Activated CD8-positive, alpha-beta T cell treated with anti-CD3 and anti-CD28 coated beads for 36 hours (primary cell): ENCODE measurements at places on chromosomes 12 and 14. TPM values are rescaled to one million over a fixed set of nuclear protein-coding genes. Genes with fewer than 3 reads are reported as not detected.

DNA sequence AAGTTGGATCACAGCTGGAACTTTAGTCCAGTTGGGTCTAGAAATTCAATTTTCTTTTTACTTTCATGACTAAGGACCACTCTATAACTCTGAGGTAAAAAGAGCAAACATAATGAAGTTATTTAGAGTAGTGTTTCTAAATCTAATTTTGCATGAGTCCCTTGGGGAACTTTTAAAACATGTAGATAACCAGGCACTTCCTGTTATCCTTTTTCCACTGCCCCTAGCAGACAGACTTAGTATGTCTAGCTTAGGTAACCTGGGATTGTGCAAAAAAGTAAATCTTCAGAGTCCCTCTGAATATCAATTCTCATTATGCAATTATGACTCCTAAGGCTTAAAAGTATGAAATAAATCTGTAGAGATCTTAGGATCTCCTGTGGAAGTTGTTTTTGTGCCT lies 371.2 kb downstream of the DIO2 start:
- no peaks in the 10 kb centered on the region for H3K27me3 ChIP-seq
- no peak for DNase-seq
- H3K36me3 ChIP-seq = no peaks in the 10 kb centered on the region
- H3K4me1 ChIP-seq = no peaks in the 10 kb centered on the region
- H3K4me3 ChIP-seq = no peak overlapping the region
- no peak overlapping the region for H3K27ac ChIP-seq

Gene KRT83
- not detected for total RNA-seq

DNA sequence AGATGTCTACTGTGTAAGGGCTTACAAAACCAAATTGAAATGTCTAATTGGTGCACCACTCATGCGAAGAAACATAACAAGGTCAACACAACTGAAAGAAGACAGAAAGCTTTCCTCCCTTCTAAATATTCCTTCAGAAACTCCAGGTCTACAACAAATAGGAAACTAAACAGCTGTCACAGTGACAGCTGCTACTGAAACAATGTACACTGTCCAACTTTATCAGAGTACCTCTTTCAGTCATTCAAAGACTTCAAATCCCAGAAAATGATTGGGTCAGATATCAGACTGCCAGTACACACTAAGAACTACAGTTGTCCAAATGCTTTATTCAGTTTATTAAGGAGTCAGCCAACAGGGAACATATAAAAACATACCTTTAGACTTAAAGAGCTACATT lies 35.2 kb downstream of the CEP128 start:
- peaks cover 21% of the 10 kb centered on the region for H3K36me3 ChIP-seq
- H3K27me3 ChIP-seq = no peaks in the 10 kb centered on the region
- H3K27ac ChIP-seq = no peak overlapping the region
- H3K4me1 ChIP-seq = no peaks in the 10 kb centered on the region

DNA sequence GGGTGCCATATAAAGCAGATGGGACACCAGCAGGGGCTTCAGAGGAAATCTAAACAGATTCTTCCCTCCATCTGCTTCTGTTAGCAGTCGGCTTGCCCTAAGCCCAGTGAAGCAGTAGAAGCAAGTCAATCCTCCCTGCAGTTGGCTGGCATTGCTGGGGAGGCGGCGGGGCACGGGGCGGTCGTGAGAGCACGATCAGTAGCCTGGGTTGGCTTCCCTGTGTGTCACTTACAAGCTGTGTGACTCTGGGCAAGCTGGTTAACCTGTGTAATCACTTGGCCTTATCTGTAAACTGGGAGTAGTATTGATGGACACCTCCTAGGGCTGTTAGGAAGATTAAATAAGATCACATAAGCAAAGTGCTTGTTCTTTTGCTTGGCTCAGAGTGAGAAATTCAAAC lies 19.4 kb downstream of the MYRFL start:
- no peak overlapping the region for H3K4me3 ChIP-seq
- H3K27me3 ChIP-seq = peaks cover 9% of the 10 kb centered on the region

Gene KLHL33
- 0.54 TPM for total RNA-seq

Gene KRT77
- total RNA-seq = not detected

Gene CNTN1
- not detected for total RNA-seq

- DNase-seq = no peak
- H3K27ac ChIP-seq = no peak overlapping the region
- peaks cover 50% of the 10 kb centered on the region for H3K4me1 ChIP-seq
- peaks cover 64% of the 10 kb centered on the region for H3K36me3 ChIP-seq
- H3K4me3 ChIP-seq = no peak overlapping the region
Observed at GRCh38 chr14:68918612-68919011, 60.5 kb downstream of the ACTN1 start.

DNA sequence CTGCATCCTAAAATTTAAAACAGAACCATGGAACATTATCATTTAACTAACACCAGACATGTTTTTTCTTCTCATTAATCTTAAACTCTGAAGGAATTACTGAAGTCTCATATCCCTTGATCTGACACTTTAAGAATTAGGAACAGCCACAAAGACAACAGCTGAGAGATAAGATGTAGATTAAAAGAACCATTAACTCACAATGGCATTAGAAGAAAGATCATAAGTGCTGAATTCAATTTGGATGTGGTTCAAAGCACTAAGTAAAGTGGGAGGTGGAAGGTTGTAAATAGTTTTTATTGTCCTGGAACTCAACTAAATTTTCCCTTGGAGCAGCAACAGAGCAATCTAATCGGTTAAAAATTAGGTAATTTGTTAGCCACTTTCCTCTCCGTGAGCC lies 199.0 kb upstream of the ATP2B1 start:
- H3K4me3 ChIP-seq = no peak overlapping the region
- H3K27me3 ChIP-seq = no peaks in the 10 kb centered on the region
- H3K36me3 ChIP-seq = peaks cover 2% of the 10 kb centered on the region
- no peak for DNase-seq
- H3K27ac ChIP-seq = no peak overlapping the region
- H3K4me1 ChIP-seq = no peaks in the 10 kb centered on the region

DNA sequence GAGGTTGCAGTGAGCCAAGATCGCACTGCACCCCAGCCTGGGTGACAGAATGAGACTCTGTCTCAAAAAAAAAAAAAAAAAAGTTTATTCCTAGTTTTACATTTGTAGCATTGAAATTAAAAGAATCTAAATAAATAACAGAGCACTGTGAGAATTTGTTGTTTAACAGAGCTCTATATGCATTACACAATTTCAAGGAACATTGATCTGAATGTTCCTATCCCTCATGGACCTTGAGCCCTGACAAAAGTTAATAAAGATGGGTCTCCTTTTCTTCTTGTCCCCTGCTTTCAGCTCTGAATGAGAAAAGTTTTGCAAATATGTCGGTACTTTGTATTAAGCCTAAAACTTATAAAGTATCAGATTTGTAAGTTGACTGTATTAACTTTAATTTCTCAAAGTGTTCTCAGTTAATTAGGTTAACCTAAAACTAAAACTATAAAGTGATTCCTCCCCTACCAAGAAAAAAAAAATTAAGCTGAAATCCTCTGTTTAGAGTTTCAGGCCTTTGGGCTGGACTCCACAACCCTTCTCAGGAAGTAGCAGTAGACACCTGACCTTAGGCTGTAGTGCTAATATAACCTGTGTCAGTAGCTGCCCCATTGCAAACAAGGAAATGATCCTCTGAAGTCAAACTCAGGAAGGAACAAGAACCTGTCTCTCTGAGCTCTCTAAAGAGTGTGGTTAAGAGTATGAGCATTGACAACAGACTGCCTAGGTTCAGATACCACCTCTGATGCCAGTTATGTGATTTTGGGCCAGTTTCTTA lies 477.6 kb downstream of the DPF3 start:
- no peak overlapping the region for H3K4me3 ChIP-seq
- no peak overlapping the region for H3K27ac ChIP-seq
- no peak for DNase-seq
- peaks cover 10% of the 10 kb centered on the region for H3K27me3 ChIP-seq
- H3K36me3 ChIP-seq = no peaks in the 10 kb centered on the region
- peaks cover 4% of the 10 kb centered on the region for H3K4me1 ChIP-seq

DNA sequence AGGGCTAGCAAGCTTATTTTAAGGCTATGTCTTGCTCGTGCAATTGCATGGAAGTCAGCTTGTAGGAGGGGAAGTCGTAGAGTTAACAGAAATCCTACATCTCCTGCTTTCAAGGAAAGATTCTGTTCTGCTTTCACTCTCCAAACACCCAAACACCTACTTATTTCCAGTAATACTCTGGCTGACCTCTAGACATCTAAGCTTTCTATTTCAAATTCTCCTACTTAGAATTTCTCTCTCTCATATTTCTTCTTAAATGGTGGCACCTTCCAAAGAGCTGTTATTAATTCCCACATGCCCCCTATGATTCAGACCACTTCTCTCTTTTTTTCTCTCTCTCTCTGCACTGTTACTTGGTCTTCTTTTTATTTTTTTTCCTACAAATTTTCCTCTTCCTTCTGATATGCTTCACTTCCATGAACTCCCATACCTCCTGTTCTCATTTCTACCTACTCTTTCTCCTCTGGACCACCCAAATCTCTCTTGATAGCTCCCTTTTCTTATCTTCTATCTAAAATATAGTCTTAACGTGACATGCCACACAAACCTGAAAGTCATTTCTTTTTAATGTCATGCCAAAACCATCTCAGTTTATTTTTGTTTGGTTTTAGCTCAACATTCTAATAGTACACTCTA lies 90.8 kb downstream of the RPS6KA5 start:
- H3K4me1 ChIP-seq = peaks cover 49% of the 10 kb centered on the region
- H3K4me3 ChIP-seq = peak overlapping the region; percentile 42
- no peaks in the 10 kb centered on the region for H3K27me3 ChIP-seq
- DNase-seq = no peak
- H3K27ac ChIP-seq = peak overlapping the region; percentile 89

DNA sequence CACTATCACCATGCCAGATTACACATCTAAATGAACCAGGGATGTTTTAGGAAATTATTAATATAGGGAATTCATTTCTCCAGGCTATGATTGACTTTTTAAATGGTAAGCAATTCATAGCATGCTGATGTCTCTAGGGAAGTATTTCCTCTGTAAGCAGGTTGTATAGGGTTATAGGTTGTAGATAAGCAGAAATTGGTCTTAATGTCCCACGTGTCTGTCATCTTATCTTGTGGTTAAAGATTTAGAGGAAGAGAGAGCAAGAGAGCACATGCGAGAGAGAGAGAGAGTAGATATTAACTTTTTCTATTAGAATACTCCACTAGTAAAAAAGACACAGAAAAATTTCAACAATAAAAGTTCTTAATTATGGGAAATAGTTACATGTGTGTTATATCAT lies 32.6 kb downstream of the TRHDE start:
- DNase-seq = no peak
- no peaks in the 10 kb centered on the region for H3K36me3 ChIP-seq
- no peak overlapping the region for H3K27ac ChIP-seq
- no peak overlapping the region for H3K4me3 ChIP-seq

GRCh38 chr12:12764824-12765223 lies 20.6 kb upstream of the APOLD1 start:
- H3K36me3 ChIP-seq = peaks cover 9% of the 10 kb centered on the region
- no peak for DNase-seq
- no peaks in the 10 kb centered on the region for H3K27me3 ChIP-seq
- H3K27ac ChIP-seq = no peak overlapping the region
- H3K4me3 ChIP-seq = no peak overlapping the region
- no peaks in the 10 kb centered on the region for H3K4me1 ChIP-seq

DNA sequence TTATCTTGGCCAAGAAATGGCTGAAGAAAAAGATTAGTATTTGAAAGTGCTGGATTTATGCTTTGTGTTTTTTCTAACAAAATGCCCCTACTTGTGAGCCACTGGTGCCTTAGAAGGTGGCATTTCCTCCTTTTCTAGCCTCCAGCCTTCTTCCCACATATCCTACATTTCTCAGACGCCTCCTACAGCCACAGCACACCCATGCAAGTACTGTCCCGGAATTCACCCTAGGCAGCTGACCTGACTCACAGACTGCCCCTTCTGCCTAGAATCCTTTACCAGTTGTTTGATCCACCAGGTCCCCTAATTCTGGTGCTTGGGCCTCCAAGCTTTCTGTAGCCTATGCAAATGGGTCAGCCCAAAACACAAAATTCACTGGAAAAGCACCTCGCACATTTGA lies 166.0 kb downstream of the FOXN3 start:
- DNase-seq = no peak
- no peak overlapping the region for H3K4me3 ChIP-seq
- H3K4me1 ChIP-seq = peaks cover 49% of the 10 kb centered on the region
- H3K27ac ChIP-seq = peak overlapping the region; percentile 22

DNA sequence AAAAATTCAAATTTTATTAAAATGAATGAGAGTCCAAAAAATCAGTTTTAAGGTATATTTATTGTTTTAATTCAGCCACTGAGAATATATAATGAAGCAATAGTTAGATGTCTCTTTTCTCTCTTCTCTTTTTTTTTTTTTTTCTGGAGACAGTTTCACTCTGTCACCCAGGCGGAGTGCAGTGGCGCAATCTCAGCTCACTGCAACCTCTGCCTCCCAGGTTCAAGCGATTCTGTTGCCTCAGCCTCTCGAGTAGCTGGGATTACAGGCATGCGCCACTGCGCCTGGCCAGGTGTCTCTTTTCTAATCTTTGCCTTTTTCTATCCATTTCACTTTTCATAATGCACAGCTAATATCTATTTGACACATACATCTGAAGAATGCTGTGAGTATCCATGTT lies 307.1 kb upstream of the RGS6 start:
- no peak overlapping the region for H3K27ac ChIP-seq
- no peaks in the 10 kb centered on the region for H3K27me3 ChIP-seq
- DNase-seq = no peak
- no peaks in the 10 kb centered on the region for H3K4me1 ChIP-seq
- no peak overlapping the region for H3K4me3 ChIP-seq

Gene RERGL
- not detected for total RNA-seq

GRCh38 chr14:49853572-49854375 lies 1.2 kb upstream of the NEMF start:
- H3K27me3 ChIP-seq = no peaks in the 10 kb centered on the region
- H3K27ac ChIP-seq = peak overlapping the region; percentile 97
- DNase-seq = peak; percentile 81
- peaks cover 18% of the 10 kb centered on the region for H3K36me3 ChIP-seq
- peaks cover 40% of the 10 kb centered on the region for H3K4me1 ChIP-seq

Gene RNASE3
- not detected for total RNA-seq

DNA sequence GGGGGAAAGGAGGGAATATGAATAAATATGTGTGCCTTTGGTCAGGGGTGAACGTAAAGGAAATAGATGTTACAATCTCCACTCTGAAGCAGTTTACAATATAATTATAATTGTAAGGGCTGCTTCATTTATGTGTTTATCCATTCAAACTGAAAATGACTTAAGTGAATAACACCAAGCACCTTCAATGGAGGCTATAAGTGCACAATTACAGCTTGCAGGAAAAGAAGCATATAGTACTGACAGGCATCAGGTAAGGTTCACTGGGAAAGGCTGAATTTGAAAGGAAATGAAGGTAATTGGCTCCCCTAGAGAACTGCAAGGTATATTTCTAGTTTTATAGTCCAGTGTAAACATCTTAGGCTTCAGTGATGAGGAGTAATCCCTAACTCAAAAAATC lies 192.7 kb downstream of the STXBP6 start:
- H3K36me3 ChIP-seq = no peaks in the 10 kb centered on the region
- peaks cover 11% of the 10 kb centered on the region for H3K27me3 ChIP-seq
- H3K4me3 ChIP-seq = no peak overlapping the region
- H3K4me1 ChIP-seq = no peaks in the 10 kb centered on the region

- peaks cover 6% of the 10 kb centered on the region for H3K27me3 ChIP-seq
- H3K4me1 ChIP-seq = peaks cover 12% of the 10 kb centered on the region
- H3K27ac ChIP-seq = no peak overlapping the region
- H3K36me3 ChIP-seq = no peaks in the 10 kb centered on the region
- DNase-seq = no peak
Observed at GRCh38 chr12:52708010-52708409, 4.7 kb upstream of the KRT77 start.

- H3K4me3 ChIP-seq = peak overlapping the region; percentile 49
- peaks cover 26% of the 10 kb centered on the region for H3K36me3 ChIP-seq
- peaks cover 79% of the 10 kb centered on the region for H3K4me1 ChIP-seq
- peak; percentile 82 for DNase-seq
- peak overlapping the region; percentile 80 for H3K27ac ChIP-seq
Observed at GRCh38 chr12:101823891-101824290, 6.9 kb downstream of the GNPTAB start.
